ENCODE measurements at places on chromosomes 1 and 21.

- no peak for DNase-seq
Measured at GRCh38 chr1:106619080-106619826, 437.2 kb upstream of the PRMT6 start.

DNA sequence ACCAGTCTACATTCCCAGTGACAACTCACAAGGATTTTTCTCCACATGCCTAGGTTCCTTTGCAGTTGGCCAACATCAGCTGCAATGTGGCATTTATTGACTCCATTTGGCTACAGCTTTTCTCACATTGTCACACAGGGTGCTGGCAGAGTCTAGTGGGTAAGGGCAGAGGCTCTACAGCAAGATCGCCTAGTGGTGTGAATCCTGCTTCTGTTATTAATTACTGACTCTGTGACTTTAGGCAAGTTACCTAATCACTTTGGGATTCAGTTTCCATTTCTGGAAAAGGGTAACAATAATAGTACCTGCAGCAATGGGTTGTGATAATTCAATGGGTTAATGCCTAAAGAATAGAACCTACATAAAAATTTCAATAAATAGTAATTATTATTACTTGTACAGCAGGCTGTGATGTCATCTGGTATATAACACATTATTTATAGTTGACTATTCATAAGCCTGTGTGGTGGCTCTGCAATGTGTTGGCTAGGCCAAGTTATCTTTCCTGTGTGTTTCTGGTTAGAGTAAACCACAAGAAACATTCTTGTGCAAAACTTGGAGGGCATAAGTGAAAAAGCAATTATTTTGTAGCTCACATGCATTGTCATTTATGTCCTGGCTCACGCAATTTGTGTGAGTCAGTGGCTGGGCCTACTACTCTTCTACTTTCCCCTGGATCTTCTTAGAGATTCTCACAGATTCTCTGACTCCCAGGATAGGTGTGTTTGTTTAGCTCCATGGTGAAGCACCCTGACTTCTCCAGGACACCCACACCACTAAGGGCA is 59.5 kb downstream of the PTGS2 start:
- DNase-seq: no peak

DNA sequence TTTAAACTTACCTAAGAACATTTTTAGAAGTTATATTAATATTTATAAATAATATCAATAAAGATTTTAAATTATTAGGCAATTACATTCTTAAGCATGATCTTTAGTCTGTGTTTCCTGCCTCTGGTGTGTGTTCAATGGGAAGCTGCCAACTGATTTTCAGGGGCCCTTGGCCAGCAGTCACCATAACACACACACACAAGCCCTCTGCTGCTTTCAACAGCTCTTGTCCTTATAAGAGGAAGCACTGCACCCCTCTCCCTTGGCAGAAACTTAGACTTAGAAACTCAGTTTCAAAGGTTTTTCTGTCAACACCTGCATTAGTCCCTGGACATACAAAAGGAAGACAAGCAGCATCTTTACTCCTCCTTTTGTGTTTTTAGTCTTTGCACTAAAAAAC is 81.4 kb downstream of the VAV3 start:
- no peak for DNase-seq

DNA sequence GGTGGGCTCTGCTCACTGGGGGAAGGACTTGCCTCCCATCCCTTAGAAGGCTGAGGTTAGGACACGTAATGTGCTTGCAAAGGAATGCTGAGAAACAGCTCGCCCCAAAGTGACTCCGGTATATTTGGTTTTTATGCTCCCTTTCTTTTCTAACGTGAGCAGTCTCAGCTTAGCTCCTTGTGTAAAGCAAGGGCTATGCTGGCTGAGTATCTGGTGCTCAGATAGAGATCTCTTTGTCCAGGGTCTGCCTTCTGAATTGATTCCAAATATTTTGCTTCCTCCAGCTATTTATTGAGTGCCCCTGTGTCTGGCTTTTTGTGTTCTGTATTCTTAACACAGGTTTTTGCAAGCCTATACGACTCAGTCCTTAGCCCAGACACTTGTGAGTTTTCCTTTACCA is 94.5 kb upstream of the ARTN start:
- no peak for DNase-seq

DNA sequence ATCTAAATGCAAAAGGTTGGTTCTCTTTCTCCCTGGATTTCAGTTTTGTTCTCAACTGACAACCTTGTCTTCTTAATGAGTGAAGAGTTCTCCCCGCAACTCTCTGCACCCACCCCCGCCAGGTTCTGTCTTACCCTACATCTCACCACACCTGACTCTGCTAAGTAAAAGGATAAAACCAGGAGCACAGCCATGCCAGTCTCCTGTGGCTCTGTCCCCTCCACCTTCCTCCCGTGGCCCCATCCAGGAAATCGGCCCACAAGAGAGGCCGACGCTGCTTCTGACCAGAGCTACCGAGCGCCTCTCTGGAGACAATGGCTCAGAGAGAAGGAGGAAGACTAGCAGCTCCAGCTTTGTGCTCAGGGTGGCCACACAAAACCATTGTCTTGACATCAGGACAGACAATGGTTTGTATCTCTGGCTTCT is 72.2 kb downstream of the PLEKHA6 start:
- no peak for DNase-seq

DNA sequence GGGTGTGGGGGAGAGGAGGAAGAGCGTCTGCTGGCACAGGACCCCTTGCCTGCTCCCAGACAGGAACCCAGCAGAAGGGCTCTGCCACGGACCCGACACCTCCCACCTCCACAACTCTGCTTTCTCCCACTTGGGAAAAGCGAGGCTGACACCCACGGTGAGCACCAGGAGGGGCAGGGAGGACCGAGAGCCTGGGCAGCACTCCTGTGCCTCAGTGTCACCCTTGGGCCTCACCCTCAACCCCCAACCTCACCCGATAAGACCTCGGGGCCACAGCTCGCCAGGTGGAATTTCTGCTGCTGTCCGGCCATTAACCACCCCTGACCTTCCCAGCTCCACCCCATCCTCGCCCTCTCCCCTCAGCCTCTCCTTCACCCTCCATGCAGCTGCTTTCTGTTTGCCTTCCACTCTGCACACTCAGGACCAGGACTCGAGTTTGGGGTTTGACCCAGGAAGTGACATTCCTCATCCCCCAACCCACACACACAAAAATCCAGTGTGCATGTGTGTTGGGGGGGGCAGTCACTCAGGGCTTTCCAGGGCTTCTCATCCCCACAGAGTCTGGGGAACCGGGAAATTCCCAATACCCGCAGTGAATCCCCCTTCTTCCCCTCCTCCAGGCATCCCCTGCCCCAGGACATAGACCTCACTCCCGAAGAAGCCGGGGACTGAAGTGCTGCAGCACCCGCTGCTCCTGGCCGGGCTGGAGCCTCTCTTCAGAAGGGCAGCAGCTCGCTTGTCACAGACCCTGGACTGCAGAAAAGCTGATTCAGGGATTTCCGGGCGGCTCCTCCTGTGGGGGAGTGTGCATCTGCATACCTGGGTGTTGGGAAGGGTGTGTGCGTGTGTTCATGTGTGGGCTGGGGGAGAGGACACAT is 65.8 kb downstream of the SYT2 start:
- DNase-seq: no peak

GRCh38 chr1:201074018-201074417 is 38.2 kb downstream of the CACNA1S start:
- DNase-seq: no peak

- no peak for DNase-seq
Measured at GRCh38 chr1:8662380-8663072, 154.9 kb downstream of the RERE start.

GRCh38 chr1:237799762-237800474 is 90.8 kb downstream of the ZP4 start:
- no peak for DNase-seq

DNA sequence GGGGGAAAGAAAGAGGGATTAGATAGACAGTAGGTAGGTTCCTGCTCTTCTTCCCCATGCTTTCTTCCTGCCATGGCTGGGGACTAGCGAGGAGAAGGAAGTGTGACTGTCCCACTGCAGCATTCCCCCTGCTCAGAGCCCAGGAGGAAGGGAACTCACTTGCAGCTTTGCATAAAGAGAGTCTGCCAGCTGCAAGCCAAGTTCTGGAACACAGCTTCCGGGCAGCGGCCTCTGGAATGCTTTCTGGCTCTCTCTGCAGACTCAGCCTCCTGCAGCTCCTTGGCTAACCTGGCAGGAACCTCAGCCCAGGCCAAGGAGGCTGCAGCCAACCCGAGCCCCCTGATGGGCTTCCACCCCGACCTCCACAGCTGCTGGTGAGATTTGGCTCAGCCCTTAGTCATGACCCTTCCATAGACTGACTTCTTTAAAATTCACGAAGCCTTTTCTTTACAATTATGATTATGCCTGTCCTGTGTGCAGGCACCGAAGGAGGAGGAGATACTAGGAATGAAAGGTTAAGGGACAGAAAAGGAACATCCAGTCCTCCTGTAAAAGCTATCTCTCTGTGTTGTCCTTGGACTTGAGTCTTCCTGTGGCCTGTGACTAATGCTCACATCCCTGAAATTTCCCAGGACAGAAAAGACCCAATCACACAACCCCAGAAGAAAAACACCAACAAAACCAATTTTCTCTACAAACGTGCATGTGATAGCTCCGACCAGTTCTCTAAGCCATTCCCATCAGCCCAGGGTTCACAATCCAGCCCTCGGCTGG is 108.2 kb upstream of the OLIG2 start:
- DNase-seq: no peak

DNA sequence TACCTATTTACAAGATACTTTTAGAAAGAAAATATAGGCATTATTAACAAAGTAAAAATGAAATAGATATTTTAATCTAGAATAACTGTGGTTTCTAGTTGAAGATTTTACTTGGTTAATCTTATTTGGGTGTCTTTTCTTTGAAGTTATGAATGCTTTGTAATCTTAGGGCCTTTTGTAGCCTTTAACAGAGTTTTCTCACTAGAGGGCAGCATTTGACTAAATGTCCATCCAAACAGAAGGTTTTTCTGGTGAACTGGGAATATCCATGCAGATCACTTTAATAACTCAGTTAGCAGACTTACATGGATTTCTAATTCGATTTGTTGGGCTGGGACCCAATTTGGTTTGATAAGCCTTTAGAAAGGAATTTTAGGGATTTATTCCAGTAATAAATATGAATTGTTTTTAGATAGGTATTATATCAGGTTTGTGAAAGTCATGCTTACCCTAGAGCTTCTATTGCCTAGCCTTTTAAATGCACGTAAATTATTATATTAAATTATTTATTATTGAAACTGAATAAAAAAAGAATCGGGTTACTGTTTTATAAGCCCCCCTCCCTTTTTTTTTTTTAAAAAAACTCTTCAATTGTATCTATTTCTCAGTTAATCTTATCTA is 119.7 kb downstream of the ZNF326 start:
- DNase-seq: no peak

- no peak for DNase-seq
Measured at GRCh38 chr1:163974120-163974519, 584.9 kb upstream of the PBX1 start.
